NCI-H1436 (cell line): ENCODE measurements at places on chromosomes 7 and 10.
A peak's percentile ranks its signal among the peaks of the same experiment; 100 is the strongest.

DNA sequence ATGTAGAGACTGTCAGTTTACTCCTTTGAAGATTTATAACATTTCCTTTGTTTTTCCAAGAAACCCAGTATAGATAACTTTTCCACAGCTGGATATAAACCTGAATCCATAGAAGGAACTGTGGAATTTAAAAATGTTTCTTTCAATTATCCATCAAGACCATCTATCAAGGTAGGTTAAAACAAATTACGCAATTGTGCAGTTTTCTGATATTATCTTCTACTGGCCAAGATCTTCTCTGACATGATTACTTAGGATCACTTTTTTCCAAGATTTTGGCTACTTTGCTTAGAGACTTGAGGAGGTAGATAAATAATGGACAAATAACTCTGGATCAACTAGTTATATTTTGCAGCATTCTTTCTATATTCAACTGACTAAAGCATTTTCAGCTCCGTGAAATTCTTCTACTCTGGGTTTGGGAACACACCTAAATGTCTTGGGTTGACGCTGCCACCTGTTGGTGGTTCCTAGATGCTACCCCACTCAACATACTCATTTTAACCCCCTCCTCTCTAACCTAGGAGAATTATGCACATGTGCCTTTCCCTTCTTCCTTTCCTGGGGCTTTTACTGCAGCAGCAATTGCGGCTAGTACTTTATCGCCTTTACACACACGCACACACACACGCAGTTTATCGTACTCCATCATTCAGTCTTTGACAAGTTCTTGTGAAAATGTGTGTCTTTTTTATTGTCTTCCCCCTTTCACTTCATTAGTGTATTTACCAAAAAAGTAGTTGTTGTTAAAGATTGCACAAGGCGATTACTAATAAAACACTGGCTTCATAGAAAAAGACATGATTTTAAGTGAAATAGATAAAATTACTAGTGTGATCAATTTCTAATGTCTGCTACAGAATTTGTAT, 32.7 kb downstream of the ABCB5 start:
- peak; percentile 30 for DNase-seq

DNA sequence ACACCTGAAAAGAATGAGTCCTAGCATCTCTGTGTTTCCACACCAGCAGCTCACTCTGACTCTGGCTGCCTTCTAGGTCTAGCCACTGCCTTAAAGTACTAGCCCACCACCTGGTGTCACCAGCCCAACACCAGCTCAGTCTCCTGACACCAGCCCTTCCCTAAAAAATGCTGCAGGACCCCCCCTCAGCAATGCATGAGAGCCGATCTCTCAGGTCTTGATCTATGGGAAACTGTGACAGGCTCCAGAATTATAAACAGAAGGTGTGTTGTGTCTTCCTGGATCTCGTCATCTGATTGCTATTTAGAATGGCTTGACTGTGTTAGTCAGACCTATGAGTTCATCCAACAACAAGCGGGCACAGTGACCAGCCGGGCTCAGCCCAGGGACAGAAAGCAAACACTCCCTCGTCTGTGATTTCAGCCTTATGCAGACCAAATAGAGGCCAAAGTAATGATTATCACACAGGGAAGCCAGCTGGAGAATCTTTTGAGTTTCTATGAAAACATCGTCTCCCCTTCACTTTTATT, 66.6 kb downstream of the CUBN start:
- no peak for DNase-seq

DNA sequence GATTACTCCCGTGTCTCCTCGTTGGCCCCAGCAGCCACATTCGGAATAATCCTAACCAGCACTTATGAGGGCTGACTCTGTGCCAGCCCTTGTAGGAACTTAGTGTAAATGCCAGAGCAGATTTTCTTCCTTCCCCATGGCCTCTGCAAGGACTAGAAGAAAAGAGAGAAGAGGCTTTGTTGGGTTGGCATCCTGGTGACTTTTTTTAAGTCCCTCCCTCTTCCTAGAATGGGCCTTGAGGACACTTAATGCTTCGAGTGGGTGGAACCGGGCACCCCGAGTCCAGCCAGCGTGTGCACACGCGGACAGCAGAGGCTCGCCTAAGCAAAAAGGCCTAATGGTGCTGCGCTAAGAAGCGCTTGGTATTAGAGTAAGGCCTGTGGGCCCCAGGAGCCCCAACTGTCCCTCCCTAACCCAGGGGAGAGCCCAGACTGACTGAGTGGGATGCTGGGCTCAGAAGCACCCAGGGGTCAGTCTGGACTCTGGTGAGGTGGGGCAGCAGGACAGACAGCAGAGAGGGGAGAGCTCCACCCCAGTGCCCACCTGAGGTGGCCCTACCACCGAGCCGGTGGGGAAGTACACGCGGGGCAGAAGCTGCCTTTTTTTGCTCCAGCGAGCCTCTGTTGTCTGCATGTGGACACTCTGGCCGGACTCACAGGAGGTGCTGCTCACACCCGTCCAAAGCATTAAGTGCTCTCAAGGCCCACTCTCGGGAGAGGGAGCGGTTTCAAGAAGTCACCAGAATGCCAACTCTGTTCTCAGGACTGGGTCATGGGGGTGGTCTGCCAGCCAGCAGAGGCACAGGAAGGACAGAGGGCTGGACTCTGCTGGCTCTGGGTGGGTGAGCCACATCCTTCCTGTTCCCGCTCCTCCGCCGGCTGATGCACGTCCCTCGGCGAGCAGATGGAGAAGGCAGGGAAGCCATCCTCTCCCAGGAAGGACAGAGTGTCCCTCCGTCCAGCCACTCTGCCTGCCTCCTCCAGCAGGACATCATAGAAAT, 12.5 kb downstream of the ITPRIP start:
- DNase-seq: no peak

GRCh38 chr7:45102785-45103712, 8.4 kb downstream of the TBRG4 start:
- no peak for DNase-seq
